ENCODE measurements at places on chromosomes 7 and 10.
A peak's percentile ranks its signal among the peaks of the same experiment; 100 is the strongest.

DNA sequence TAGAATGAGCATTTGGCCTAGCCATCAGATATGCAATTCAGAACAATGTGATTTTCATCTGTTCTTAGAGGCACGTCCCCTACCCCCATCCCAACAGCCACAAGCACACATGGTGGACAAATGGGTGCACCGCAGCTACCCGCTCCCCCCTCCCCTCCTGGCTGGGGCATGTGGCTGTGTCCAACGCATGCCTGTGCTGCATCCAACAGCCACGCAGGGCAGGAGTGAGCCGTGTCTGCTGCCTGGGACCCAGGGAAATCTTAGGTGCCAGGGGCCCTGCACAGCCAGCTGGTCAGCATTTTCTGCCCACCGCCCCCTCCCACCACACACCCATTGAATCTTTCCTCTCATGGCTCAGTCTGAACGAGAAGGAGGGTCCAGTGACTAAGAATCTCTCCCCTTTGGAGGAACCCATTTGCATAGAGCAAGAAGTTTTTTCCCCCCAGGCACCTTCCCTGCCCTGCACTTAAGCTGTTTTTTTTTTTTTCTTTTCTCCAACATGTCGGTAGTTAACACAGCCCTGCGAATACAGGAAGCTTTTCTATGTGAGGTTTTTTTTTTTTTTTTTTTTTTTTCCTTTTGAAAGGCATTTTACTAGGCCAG lies 138.9 kb downstream of the WDR11 start:
- no peak for DNase-seq

DNA sequence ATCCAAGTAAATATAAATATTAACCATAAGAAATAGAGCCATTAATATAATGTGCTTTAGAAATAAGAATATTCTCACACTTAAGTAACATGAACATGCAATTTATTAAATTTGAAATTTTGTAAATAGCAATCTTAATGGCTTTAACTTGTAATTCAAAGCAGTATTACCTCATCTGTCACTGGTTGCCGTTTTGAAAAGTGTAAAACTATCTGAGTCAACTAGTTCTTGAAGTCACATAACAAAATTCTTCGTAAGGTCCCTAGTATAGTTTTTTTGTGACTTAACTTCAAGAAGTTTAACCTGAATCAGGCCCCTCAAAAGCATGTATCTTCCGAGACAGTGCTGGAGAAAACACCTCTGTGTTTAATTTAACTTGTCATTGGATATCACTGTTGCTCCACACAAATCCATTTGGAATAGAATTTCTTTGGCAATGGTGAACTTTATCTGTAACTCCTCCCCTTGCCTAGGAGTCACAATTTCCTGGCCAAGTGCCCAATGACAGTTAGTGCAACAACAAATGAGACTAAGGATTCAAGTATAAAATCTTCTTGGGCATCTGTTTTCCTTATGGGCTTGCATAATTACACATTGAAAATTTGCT lies 47.1 kb downstream of the NT5C2 start:
- DNase-seq = peak; percentile 88

DNA sequence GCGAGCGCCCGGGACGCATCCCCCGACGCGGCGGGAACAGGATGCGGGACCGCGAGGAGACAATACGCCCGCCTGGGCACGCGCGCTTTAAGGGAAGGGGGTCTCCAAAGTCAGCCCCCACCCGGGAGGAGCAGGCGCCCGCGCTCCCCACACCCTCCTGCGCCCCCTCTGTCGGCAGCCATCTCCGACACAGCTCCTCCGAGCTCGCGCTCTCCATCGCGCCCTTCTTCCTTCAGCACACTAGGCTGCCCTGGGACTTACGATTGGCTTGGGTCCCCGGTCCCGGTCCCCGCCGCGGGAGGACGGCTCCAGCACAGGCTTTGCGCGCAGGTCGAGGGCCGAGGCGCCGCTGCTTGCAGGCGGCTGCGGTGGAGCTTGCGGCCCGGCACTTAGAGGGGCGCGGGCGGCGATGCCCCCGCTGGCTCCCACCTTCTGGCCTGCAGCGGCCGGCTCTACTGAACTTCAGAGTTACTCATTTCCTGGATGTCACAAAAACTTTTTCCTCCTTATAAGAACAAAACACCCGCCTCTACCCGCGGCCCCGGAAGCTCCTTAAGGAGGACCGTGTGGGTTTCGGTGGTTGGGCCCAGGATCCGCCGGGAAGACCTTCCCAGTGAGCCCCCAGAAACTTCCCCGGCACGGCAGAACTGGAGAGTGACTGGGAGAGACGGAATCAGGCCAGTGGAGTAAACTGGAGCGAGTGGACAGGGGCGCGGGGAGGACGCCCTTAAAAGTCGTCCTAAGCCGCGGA lies at the start of gene ITPRIP:
Gene ITPRIP, minus strand, starts transcription at position 481 of the 751 bp plus-strand sequence. CDS start 22,414 bp downstream, outside the sequence.
- DNase-seq = peak; percentile 79

DNA sequence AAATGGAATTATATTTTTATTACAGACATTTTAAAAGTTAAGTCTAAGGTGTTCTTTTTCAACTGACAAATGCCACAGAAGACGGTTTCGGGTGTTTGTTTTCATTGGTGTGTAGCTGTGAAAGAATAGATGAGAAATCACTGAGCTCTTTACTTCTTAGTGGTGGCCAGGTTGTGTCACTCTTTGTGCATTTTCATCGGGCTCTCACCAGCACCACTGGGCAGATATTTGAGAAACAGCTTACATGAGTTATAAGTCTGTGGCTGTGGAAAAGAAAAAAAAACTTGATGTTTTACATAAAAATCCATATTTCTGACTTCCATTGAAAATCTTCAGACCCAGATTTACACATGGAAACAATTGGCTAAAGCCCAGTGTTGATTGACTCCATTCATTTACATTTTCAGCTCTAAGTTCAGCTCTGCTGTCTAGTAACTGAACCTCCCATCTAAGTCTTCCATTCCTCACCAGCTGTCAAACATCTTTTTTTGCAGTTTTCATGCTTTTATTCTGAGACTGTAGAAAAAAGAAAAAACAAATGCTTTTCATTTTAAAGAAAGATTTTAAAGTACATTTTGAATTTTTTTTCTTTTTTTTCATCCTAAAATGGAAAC lies 22.3 kb downstream of the CABCOCO1 start:
- DNase-seq = no peak

- no peak for DNase-seq
These were observed 103.9 kb downstream of the RAPGEF5 start for GRCh38 chr7:22252936-22253536.

GRCh38 chr10:131929122-131929845 lies 28.5 kb downstream of the PPP2R2D start:
- DNase-seq = peak; percentile 18

DNA sequence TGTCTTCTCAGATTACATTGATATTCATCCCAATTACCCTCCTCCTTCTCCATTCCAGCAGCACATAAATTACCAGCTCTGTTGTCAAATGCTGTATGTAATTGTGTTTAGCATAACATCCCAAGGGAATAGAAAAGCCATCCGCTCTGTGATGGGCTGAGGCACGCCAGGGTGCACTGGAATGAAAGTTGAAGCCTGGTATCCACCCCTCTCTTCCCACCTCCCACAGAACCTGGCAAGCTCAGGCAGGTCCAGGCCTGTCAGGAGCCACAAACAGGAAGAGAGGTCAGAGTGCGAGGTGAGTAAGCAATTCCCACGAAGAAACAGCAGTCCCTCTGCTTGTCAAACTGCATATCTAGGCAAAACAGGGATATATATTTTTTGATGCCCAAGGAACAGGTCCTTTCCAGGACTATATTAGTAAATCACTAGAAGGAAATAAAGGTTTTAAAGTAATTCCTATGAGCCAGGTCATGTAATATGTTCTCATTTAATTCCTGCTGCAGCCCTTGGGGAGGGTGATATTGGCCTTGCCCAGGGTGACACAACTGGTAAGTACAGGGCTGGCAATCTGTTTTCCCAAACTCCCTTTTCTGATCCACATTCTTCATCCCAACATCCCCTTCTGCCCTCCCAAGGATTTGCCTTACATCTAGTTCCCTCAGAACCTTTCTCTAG lies 155.6 kb upstream of the GHITM start:
- DNase-seq = peak; percentile 1

DNA sequence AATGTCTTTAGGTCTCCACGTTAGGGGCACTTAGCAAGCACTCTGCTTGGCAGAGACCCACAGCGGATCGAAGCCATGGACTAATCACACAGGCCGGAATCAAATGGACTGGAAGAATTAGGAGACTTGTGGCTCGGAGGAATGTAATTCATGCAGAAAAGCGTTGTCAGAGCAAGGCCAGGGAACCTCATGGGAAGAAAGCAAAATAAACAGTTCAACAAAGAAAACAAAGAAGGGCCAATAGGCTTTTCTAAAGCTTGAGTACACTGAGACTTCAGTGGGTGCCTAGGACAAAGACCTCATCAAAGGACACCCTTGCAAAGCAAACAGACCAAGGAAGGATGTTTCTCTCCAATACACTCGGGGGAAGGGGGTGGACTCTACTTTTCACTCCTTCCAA lies 171.1 kb downstream of the GLI3 start:
- DNase-seq = peak; percentile 45

DNA sequence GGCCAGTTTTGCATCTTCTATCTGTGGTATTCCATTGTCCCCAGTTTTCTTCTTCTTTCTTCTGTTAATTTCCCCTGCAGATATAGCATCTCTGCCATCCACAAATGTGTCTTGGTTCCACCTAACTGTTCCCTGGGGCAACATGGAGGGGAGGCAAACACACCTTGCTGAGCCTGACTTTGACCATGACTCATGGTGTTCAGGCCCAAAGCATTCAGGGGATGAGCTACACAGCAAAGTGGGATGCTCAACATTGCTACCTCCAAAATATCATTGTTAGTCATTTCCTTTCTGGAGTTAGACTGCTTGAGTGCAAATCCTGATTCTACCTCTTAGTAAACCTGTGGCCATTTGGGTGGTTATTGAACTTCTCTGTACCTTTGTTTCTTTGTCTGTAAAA lies 542.7 kb downstream of the LRMDA start:
- no peak for DNase-seq

- DNase-seq = no peak
These were observed 48.0 kb downstream of the MALRD1 start for GRCh38 chr10:19096501-19097073.

- no peak for DNase-seq
These were observed 926.7 kb upstream of the ZNF722 start for GRCh38 chr7:63071920-63072319.

- DNase-seq = no peak
These were observed 203.2 kb upstream of the PPP2R2D start for GRCh38 chr10:131697476-131698128.

DNA sequence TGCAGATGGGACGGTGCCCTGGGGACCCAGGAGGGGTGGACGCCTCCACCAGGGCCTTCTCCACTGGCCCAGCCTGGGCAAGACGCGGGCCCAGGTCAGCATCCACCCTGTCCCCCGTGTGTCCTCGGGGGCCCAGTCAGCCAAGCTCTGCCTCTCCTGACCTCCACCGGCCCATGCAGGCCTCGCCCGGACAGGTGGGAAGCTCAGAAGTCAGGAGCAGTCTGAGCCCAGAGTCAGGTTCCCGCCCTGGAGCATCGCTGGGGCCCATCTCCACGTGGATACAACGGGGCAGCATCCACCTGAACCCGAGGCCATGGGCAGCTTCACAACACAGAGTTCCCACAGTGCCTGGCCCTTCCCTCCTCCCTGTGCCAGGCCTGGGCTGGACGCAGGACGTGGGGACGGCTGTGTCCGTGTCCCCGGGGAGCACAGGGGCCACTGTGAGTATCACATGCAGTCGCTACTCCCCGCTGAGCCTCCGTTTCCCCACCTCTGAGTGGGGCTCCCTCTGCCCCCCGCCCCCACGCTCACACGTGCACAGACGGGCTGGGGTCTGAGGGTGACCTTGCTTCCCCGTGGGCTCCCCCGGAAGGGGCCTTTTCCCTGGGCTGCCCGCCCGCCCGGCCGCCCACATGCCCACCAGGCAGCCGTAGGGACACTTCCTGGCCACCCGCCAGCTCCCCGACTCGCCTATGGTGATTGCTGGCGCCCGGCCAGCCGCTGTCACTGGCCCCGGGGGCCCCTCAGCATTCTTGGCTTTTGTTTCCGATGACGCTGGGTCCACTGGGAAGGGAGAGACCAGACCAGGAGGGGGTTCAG lies 64.3 kb downstream of the PDGFA start:
- DNase-seq = no peak

- peak; percentile 53 for DNase-seq
These were observed 57.3 kb downstream of the ST7 start for GRCh38 chr7:117010375-117011133.

GRCh38 chr10:20004087-20004523 lies 187.9 kb downstream of the PLXDC2 start:
- DNase-seq = peak; percentile 52

GRCh38 chr10:8311526-8312070 lies 257.1 kb downstream of the GATA3 start:
- no peak for DNase-seq

- peak; percentile 52 for DNase-seq
These were observed 20.5 kb upstream of the PPP1R3C start for GRCh38 chr10:91653219-91653870.

- DNase-seq = no peak
These were observed 30.9 kb downstream of the AGR3 start for GRCh38 chr7:16850614-16851466.

DNA sequence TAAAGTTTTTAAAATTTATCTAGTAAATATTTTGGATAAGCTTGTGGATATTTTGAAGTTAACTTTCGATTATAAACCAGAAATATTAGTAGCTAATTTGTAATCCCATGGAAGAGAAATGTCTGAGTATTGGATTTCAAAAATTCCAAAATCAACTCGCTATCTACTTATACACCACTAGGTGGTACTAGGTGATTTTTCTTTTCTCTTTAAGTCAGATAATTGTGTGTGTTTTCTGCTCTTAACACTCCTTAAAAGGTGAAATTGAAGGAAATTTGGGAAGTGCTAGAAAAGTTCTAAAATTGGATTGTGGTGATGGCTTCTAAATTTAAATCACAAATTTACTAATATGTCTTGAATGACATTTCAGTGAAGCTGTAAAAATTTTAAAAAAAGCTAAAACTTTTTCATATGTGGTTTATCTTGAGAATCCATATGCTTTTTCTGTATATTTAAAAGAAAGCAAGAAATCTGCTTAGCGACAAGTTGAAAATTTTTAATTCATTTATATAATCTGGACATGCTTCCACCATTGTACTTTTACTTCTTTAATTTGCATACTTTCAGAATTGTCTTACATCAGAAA lies 90.2 kb downstream of the IPMK start:
- no peak for DNase-seq

DNA sequence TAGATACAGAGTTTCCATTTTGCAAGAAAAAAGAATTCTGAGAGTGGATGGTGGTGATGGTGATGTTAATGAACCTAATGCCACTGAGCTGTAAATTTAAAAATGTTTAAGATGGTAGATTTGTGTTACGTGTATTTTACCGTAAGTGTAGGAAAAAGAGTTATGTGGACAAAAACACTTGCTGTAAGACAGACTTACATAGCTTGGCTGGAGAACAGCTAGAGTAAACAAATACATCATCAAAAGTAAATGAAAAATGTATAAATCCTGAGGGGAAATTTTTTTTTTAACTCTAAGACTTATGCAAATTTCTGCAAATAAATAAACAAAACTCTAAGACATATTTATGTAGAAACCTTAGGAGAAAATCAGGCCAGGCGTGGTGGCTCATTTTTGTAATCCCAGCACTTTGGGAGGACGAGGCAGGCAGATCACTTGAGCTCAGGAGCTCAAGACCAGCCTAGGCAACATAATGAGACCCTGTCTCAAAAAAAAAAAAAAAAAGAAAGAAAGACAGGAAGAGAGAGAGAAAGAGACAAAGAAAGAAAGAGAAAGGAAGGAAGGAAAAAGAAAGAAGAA lies 66.2 kb upstream of the CDK13 start:
- no peak for DNase-seq

All from brain microvascular endothelial cell (primary cell).